ENCODE measurements at places on chromosomes 6 and 20. TPM values are rescaled to one million over a fixed set of nuclear protein-coding genes. Genes with fewer than 3 reads are reported as not detected.
A peak's percentile ranks its signal among the peaks of the same experiment; 100 is the strongest.

DNA sequence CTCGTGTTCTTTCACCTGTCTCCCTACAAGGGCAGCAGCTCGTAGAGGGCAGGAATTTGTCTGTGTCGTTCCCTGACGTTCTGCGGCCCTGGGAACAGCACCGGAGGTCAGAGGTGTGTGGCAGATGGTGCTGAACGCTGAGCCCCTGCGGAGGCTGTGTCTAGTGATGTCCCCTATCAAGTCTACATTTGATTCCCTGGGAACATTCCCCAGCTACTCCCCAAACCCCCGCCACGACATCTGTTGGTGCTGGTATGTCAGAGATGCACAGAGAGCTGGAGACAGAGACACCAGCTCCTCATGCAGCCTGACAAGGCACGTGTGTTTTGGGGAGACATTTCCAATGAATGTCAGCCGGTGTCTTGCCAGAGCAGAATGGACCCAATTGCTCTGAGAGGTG is 7.7 kb downstream of the PMEPA1 start:
- H3K36me3 ChIP-seq: no peaks in the 10 kb centered on the region
- peaks cover 13% of the 10 kb centered on the region for H3K4me1 ChIP-seq
- H3K4me3 ChIP-seq: no peak overlapping the region
- peak overlapping the region; percentile 99 for H3K27ac ChIP-seq

DNA sequence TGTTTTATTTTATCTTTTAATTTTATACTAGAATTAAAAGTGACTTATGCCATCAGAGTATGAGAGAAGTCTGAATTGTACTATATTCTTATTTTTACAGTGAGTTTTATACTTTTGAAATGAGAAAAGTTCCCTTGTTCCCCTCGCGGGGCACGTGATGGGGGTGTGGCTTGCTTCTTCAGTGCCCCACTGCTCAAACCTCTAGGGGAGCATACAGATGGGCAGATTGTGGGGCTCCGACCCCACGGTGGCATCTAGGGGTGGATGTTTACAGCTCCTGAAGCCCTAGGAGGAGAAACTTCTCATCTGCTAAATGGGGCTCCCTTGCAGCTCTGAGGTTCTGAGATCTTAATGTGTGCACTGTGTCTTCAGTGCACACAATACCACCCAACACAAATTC is 11.9 kb upstream of the MAS1L start:
- H3K4me1 ChIP-seq: no peaks in the 10 kb centered on the region
- no peaks in the 10 kb centered on the region for H3K36me3 ChIP-seq
- no peak overlapping the region for H3K4me3 ChIP-seq
- no peaks in the 10 kb centered on the region for H3K27me3 ChIP-seq
- no peak for DNase-seq

RCAN2 gene
- total RNA-seq: 12.3 TPM

NOX3 gene
- not detected for total RNA-seq

DNA sequence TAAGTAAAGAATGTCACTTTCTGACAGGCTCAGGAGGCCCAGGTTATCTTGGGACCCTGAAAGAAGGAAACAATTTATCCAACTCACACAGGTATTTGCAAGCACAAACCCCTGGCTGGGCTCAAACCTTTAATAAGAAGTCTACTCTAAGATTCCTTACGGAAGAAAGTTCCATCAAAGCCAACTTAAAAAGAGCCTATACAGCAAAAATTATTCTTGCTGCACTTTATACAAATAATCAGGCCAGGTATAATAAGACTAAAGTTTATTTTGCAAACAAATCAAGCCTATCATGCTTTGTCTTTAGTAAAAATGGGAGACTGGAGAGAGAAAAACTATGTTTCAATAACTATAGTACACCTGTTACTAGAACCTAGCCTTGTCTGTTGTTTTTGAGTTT is 102.1 kb downstream of the DTNBP1 start:
- no peak overlapping the region for H3K4me3 ChIP-seq
- no peak for DNase-seq
- H3K27me3 ChIP-seq: no peaks in the 10 kb centered on the region
- H3K36me3 ChIP-seq: no peaks in the 10 kb centered on the region
- no peaks in the 10 kb centered on the region for H3K4me1 ChIP-seq

- no peak overlapping the region for H3K27ac ChIP-seq
- no peak overlapping the region for H3K4me3 ChIP-seq
These were observed 69.9 kb downstream of the ATXN1 start for GRCh38 chr6:16691324-16691723.

DNA sequence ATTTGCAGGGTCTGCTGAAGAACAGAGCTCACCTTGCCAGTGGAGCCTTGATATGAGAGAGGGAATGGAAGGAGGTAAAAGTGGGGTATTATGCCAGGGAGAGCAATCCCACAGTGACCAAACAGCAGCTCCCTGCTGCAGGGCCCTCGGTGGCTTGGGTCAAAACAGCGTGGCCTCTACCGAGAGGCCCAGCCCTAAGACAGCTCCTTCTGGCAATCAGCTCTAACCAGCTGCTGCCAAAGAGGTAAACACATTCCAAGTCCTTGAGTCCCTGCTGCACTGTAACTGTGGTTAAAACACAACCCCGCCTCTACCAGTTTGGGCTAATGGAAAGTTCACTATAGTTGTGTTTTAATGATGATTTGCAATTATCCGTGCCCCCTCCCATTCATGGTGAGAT is 1.4 kb upstream of the DAAM2 start:
- H3K4me1 ChIP-seq: no peaks in the 10 kb centered on the region
- H3K27ac ChIP-seq: no peak overlapping the region
- H3K27me3 ChIP-seq: no peaks in the 10 kb centered on the region
- no peak overlapping the region for H3K4me3 ChIP-seq
- H3K36me3 ChIP-seq: no peaks in the 10 kb centered on the region

DNA sequence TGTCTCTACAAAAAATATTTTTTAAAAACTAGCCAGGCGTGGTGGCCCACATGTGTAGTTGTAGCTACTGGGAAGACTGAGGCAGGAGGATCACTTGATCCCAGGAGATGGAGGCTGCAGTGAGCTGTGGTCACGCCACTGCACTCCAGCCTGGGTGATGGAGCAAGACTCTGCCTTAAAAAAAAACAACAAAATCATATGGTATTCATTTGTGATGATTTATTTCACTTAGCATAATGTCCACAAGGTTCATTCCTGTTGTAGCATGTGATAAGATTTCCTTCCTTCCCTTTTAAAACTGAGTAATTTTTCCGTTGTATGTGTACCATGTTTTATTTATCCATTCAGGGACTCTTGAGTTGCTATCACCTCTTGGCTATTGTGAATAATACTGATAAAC is 26.2 kb downstream of the TMEM170B start:
- no peaks in the 10 kb centered on the region for H3K4me1 ChIP-seq
- H3K4me3 ChIP-seq: no peak overlapping the region
- H3K36me3 ChIP-seq: no peaks in the 10 kb centered on the region
- H3K27ac ChIP-seq: no peak overlapping the region
- no peaks in the 10 kb centered on the region for H3K27me3 ChIP-seq
- DNase-seq: no peak

VIP gene
- total RNA-seq: not detected

RIN2 gene
- 77.9 TPM for total RNA-seq

DNA sequence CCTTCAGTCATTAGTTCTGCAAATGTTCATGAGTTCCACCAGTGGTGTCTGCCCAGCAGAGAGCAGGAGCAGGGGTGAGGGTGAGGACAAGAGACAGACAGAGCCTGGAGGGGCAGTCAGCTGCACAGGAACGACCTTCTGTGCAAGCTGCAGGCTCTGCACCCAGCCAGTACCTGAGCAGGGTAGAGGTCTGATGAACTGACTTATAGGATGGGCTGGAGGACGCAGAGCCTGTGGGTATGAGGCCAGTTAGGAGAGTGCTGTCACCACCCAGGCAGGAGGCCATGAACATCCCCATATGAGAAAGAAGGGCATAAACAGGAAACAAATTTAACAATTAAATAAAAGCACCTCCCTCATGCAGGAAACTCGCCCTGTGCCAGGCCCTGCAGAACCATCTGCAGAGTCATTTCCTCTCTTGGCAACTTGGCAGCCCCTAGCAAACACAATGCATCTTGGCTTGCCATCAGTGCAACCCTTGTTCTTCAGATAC is 17.9 kb downstream of the C6orf15 start:
- no peak overlapping the region for H3K4me3 ChIP-seq
- DNase-seq: peak; percentile 47
- no peaks in the 10 kb centered on the region for H3K27me3 ChIP-seq
- no peaks in the 10 kb centered on the region for H3K4me1 ChIP-seq

- H3K4me3 ChIP-seq: no peak overlapping the region
- H3K27ac ChIP-seq: no peak overlapping the region
- H3K27me3 ChIP-seq: no peaks in the 10 kb centered on the region
- DNase-seq: no peak
These were observed 15.8 kb downstream of the TUBB2B start for GRCh38 chr6:3211681-3212080.

DNA sequence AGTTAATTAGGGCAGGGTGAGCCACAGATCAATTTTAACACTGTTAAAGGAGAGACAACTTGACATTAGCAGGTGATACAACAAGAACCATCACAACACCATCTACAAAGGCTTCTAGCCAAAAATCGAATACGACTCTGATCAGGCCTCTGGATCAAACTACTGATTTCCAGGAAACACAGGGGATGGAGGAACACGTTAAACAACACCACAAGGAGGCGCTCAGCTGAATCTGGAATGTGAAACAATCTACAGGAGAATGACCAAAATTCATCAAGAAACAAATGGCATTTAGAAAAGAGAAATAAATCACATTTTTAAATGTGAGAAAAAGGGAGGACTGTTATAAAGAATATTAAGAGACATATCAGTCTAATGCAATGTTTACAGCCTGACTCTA is 13.5 kb upstream of the MAFB start:
- no peaks in the 10 kb centered on the region for H3K36me3 ChIP-seq
- H3K27me3 ChIP-seq: no peaks in the 10 kb centered on the region
- no peak for DNase-seq
- no peak overlapping the region for H3K4me3 ChIP-seq
- H3K4me1 ChIP-seq: no peaks in the 10 kb centered on the region
- no peak overlapping the region for H3K27ac ChIP-seq

- no peak for DNase-seq
- H3K36me3 ChIP-seq: no peaks in the 10 kb centered on the region
- H3K4me1 ChIP-seq: no peaks in the 10 kb centered on the region
- H3K27me3 ChIP-seq: no peaks in the 10 kb centered on the region
These were observed 388.2 kb upstream of the CITED2 start for GRCh38 chr6:139762587-139763031.

HCRTR2 gene
- not detected for total RNA-seq

MAS1 gene
- 0.17 TPM for total RNA-seq
